ENCODE measurements at places on chromosomes 1 and 21.

DNA sequence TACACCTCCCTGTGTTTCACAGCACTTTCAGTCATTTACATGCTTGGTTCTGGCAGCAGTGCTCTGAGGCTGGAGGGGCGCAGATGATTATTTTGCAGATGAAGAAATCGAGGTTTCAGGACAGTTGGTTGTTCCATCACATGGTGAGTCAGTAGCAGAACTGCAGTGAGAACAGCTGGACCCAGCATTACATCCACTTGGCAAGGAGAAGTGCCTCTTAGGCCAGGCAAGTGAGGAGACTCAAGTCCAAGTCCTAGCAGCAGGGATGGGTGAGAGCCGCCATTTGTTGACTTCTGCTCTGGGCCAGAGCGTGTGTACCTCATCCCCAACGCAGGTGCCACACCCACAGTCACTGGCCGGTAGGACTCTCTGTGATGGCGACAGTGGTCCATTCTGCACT lies 26.8 kb upstream of the EPHA8 start:
- DNase-seq, result no peak

- DNase-seq, result no peak
These were observed 40.5 kb upstream of the SRP9 start for GRCh38 chr1:225737161-225737560.

DNA sequence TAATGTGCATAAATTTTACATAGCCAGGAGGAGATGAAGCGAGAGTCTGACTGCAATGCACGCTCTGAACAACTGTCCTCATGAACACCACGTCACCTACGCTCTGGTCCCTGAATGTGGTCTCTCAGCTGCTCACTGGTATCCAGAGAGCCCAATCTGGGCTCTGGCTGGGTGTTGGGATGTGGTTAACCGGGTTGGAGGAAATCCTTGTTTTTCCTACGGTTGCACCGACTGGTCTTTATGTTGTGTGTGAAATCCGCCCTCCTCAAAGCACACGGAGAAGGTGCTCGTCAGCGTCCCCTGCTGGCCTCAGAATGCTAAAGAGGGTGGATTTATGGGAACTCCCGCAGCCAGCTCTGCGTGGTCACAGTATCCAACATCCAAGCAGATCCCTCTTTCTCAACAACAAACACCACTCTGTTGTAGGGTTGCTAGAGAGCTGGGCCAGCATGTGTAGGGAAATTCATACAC lies 51.8 kb upstream of the FAM89A start:
- no peak for DNase-seq

GRCh38 chr1:23403038-23403336 lies 21.6 kb downstream of the TCEA3 start:
- no peak for DNase-seq

DNA sequence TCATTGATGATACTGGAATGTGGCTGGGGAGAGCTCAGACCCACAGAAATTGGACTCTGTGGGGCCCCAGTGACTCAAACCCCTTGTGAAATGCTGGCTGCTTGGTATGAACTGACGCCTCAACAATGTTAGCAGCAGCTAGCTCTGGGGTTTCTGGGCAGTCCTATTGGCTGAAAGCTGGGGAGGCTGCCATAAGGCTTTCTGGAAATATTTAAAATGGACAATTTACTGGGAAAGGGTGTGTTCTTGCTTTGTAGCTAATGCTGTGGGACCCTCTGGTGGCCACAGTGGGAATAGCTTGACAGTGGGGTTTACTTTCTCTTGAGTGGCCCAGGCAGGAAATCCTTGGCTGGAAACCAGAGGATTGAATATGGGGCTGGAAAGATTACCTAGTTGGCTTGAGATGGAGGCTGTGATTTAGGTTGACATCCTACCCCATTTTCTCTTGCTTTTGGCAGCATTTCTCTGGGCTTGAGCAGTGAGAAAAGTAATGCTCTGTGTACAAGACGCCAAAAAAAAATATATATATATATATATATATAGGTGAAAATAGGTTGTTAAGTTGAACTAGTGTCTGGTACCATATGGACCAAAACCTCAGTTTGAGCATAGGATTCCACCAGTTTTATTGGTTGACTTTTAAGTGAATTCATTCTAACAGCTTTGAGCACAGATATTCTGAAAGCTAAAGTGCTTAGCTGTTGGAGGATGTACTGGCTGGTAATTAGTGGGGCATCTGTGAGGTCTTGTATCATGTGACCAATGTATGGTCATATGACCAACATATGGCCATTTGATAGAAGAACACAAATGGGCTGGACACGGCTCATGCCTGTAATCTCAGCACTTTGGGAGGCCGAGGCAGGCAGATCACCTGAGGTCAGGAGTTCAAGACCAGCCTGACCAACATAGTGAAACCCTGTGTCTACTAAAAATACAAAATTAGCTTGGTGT lies 8.2 kb upstream of the S100A10 start:
- DNase-seq, result peak; percentile 73

DNA sequence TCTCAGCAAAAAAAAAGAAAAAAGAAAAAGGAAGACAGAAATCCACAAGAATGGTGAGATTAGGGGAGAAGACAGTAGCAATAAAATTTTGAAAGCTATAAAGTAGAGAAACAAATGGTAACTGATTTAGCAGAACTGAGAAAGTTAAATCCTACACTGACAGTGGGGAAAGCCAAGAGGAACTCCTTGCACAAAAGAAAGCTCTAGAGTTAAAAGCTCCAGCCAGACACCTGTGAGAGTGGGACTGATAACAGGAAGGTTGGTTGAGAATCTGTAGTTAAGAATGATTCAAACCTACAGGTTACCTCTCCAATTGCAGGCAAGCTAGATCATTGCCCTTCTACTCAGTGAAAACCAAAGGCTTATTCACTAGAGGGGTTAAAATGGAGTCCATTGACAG lies 23.6 kb downstream of the FBXO28 start:
- DNase-seq, result no peak

DNA sequence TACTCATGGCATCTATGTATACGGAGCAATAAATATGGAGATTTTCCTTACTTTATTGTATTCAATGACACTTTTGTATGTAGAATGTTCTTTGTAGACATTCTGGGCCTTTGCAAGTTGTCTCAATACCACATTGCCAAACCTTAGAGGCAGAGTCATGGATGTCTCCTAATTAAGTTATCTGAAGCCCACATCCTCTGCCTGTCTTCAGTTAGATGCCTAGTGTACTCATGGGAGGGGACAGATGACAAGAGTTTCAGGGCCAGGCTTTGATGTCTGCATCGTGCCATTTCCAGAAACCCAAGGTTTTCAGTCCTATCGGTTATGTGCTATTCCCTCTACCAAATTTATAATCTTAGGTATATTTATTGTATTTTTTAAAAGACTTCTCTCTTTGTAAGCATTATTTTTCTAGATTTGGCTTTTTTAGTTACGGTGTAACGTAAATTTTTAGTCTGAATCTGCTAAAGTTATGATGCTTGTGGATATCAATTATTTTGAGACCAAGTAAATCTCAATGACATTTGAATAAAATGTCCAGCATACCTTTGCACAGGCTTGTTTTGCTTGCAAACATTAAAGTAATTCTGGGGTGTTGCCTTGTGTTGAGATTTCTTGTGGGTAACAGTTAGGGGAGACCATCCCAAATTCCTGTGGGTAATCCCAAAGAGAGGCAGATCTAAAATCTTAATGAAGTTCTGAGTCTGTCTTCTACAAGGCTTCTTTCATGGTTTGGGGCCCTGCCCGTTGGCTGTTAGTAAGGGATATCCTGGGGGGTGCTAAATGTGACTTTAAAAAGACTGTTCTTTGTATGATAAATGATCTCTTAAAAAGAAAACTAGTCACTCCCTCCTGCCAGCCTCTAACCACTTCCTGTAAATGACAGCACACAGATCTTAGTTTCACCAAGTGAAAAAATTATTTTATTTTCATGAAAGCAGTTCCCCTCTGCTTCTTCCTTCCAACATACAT lies 8.0 kb upstream of the MACF1 start:
- peak; percentile 19 for DNase-seq

Data from effector CD8-positive, alpha-beta T cell (primary cell).